ENCODE measurements at places on chromosomes 2 and 18. TPM values are rescaled to one million over a fixed set of nuclear protein-coding genes. Genes with fewer than 3 reads are reported as not detected.
A peak's percentile ranks its signal among the peaks of the same experiment; 100 is the strongest.

- H3K27me3 ChIP-seq: peaks cover 13% of the 10 kb centered on the region
- DNase-seq: no peak
- peaks cover 22% of the 10 kb centered on the region for H3K4me1 ChIP-seq
- H3K36me3 ChIP-seq: peaks cover 9% of the 10 kb centered on the region
- peak overlapping the region; percentile 92 for H3K4me3 ChIP-seq
These were observed 2.1 kb downstream of the TTC39C start for GRCh38 chr18:24016643-24017042.

LHCGR gene
- 0.92 TPM for total RNA-seq

SMYD1 gene
- 0.87 TPM for total RNA-seq

GRCh38 chr2:52017646-52018235, 985.8 kb upstream of the NRXN1 start:
- no peaks in the 10 kb centered on the region for H3K4me1 ChIP-seq
- no peak for DNase-seq
- H3K27me3 ChIP-seq: no peaks in the 10 kb centered on the region
- no peak overlapping the region for H3K27ac ChIP-seq
- no peak overlapping the region for H3K4me3 ChIP-seq

DNA sequence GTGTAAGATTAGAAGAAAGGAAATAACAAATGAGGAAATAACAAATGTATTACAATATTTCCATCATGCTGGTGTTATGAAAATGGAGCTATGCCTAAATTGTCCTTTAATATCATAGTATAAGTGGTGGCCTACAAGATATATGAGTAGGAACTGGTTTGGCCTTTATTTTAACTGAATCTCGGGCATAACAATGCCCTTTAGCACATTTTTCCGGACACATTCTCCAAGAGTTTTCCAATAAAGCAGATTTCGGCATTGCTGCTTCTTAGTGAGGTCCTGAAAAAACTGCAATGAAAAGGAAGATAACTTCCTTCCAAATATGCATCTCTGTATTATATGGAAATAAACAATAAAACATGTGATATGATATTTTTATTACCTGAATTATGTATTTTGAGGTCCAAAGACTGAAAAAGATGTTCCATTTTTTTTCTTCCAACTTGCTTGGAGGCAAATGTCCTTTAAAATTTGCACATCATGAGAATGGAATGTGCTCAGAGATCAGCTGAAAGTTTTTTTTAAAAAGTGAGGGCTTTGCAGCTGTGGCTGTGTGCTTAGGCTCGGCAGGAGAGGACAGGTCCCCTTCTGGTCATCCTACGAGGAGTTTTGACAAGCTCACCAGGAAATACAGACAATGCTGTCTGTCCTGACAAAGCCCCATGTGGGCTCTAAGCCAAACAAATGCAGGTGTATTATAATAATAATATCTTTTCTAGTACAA, 132.3 kb upstream of the RND3 start:
- H3K4me1 ChIP-seq: peaks cover 33% of the 10 kb centered on the region
- H3K27me3 ChIP-seq: no peaks in the 10 kb centered on the region
- H3K36me3 ChIP-seq: no peaks in the 10 kb centered on the region
- peak overlapping the region; percentile 47 for H3K27ac ChIP-seq

DNA sequence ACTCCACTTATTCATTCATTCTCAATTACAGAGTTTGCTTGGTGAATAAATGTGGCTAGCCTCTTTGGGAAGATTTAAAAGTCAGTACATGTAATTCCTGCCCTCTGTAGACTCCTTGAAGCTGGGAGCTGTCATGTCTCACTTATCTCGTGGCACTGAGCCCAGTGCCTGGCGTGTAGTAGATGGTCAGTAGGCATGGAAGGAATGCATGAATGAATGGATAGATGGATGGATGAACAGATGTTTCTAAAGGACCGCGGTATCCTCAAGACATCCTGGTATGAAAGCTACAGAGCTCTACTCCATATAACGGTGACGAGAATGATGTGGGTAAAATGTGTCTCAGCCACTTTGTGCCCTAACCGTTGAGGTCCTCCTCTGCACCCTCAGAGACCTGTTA, 83.0 kb downstream of the MARCO start:
- H3K27me3 ChIP-seq: peaks cover 45% of the 10 kb centered on the region
- no peaks in the 10 kb centered on the region for H3K36me3 ChIP-seq
- H3K4me1 ChIP-seq: no peaks in the 10 kb centered on the region

KYNU gene
- total RNA-seq: 1.8 TPM

- no peak overlapping the region for H3K4me3 ChIP-seq
- peaks cover 28% of the 10 kb centered on the region for H3K27me3 ChIP-seq
- H3K27ac ChIP-seq: no peak overlapping the region
- H3K36me3 ChIP-seq: no peaks in the 10 kb centered on the region
These were observed 7.0 kb downstream of the C2orf80 start for GRCh38 chr2:208182835-208183234.

DNA sequence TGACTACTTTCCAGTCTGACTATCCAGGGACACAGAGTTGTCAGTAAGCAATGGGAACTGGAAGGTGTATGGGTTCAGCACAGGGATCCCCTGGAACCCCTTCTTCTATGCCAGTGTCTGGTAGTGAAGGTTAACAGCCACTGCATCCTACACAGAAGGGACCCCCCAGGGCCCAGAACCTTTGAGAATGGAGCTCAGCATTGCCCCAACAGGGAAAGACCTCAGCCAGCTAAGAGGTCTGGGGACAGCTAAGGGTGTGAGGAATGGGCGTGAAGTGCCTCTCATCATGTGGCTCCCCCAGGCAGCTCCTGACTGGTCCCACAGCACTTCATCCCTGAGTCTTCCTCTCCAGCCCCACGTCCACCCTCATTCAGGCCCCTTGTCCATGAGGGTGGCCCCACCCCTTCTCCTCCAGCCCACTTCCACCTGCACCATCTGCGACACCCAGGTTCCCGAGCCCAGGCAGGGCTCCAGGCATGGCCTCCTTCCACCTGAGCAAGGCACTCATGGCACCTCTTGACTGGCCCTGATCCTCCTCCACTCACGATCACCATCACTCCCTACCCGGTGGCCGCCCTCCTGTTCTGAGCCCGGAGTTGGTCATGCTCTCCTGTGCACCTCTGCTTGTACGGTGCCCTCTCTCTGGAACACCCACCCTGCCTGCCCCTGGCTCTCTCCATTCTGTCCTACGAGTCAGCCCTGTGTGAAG, 77.1 kb downstream of the SFXN5 start:
- H3K4me3 ChIP-seq: no peak overlapping the region
- H3K36me3 ChIP-seq: peaks cover 7% of the 10 kb centered on the region
- no peaks in the 10 kb centered on the region for H3K27me3 ChIP-seq
- peak; percentile 62 for DNase-seq
- H3K4me1 ChIP-seq: peaks cover 14% of the 10 kb centered on the region

GRCh38 chr2:105934467-105934866, 189.8 kb downstream of the NCK2 start:
- no peak overlapping the region for H3K27ac ChIP-seq
- H3K4me1 ChIP-seq: peaks cover 5% of the 10 kb centered on the region
- H3K27me3 ChIP-seq: no peaks in the 10 kb centered on the region
- H3K36me3 ChIP-seq: peaks cover 2% of the 10 kb centered on the region
- peak overlapping the region; percentile 24 for H3K4me3 ChIP-seq
- no peak for DNase-seq

ADRA2B gene
- 13.9 TPM for total RNA-seq

DNA sequence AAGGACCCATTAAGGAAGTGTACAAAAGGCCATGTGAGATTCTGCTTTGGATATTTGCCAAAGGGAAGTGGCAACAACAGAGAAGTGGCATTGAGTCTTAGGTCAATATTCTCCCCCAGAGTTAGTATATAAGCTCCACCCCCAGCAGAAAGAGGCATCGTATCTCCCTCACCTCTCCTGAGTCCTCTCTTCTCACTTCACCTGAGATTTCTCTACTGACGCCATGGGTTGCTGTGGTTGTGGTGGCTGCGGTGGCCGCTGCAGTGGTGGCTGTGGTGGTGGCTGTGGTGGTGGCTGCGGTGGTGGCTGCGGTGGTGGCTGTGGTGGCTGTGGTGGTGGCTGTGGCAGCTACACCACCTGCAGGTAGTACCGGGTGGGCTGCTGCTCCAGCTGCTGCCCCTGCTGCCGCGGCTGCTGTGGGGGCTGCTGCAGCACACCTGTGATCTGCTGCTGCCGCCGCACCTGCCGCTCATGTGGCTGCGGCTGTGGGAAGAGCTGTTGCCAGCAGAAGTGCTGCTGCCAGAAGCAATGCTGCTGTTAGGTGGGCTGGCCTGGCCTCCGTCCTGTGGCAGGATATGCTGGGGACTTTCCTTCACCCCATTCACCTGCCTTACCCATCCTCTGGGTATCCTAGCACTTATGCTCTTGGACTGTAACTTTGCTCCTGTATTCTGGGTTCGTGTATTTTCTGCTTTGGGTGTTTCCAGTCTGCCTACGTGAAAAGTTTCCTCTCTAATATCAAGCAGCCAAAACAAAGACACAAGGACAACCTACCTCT, 5.9 kb downstream of the SCYGR3 start:
- H3K27me3 ChIP-seq: no peaks in the 10 kb centered on the region
- H3K4me3 ChIP-seq: no peak overlapping the region
- DNase-seq: no peak
- H3K4me1 ChIP-seq: no peaks in the 10 kb centered on the region
- H3K36me3 ChIP-seq: no peaks in the 10 kb centered on the region
- H3K27ac ChIP-seq: no peak overlapping the region

GRCh38 chr2:11267931-11268330, 76.5 kb downstream of the ROCK2 start:
- no peaks in the 10 kb centered on the region for H3K4me1 ChIP-seq
- DNase-seq: no peak

ARL6IP6 gene
- total RNA-seq: 20.8 TPM

RIT2 gene
- total RNA-seq: not detected

DNA sequence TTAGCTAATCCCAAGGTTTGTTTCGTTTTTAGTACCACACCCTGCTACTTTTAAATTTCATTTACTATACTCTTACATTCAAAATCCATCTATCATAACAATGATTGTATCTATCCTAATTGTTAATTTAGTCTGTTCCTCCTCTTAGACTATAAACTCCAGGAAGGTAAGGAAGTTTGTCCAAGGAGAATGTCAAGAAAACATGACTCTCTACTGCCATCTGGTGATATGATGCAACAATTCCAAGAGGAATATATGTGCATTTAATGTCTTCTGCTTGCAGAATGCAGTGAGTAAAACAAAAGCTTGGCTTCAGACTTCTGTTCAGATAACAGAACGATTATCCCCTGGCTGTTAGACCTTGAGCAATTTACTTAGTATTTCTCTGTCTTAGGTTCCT, 1267.1 kb downstream of the LRP1B start:
- H3K4me3 ChIP-seq: no peak overlapping the region
- DNase-seq: no peak
- no peaks in the 10 kb centered on the region for H3K4me1 ChIP-seq
- H3K27ac ChIP-seq: no peak overlapping the region

GRCh38 chr18:74942319-74942910, 266.5 kb downstream of the PTGR3 start:
- no peak overlapping the region for H3K4me3 ChIP-seq
- DNase-seq: no peak
- peaks cover 4% of the 10 kb centered on the region for H3K36me3 ChIP-seq
- no peaks in the 10 kb centered on the region for H3K27me3 ChIP-seq
- no peak overlapping the region for H3K27ac ChIP-seq

CDCA7 gene
- total RNA-seq: 13.1 TPM

DNA sequence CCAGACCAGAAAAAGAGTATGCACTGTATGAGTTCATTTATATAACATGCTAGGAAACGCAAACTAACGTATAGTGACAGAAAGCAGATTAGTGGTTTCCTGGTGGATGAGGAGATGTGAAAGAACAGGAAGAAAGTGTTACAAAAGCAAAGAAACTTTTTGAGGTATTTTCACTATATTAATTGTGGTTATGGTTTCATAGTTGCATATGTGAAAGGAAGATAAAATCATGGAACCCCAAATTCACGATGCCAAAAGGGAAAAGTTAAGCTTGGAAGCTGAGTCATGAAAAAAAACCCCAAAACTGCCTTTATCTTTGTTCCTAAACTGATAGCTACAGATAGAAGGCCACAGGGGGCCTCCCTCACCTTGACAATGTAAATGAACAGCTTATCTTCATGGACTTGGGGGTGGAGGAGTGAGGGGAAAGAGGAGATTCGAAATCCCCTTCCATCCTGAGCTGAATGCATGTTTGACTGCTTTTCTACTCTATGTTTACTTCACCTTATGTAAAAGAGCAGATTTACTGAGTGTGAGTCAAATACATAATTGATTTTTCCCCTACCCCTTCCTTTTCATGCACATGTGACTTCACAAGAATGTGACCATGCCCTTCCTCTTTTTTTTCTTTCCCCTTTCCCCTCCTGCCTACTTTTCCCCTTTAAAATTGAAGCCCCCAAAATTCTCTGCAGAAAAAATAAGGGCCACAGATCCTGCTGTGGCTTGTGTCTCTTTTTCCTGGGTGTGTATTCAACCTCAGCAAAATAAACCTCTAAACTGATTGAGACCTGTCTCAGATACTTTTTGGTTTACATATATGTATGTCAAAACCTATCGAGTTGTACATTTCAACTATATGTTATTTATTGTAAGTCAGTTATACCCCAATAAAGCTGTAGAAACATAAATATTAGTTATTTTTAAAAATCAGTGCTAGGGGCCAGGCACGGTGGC, 100.1 kb upstream of the TLK1 start:
- no peaks in the 10 kb centered on the region for H3K27me3 ChIP-seq
- H3K4me1 ChIP-seq: no peaks in the 10 kb centered on the region
- no peaks in the 10 kb centered on the region for H3K36me3 ChIP-seq

DNA sequence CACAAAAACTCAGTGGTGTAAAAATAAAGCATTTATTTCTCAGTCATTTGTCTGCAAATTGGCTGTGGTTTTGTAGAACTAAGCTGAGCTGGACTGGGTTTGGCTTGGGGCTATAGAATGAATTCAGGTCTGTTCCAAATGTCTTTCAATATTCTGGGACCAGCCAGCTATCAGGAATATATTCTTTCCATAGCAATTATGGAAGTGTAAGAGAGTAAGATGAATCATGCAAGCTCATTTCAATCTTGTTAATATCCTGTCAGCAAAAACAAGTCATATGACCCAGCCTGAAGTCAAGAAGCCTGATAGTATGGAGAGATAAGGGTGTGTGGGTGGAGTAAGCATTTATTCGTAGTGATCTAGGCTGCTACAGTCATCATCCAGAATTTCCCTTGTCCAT, 481.0 kb upstream of the CDH2 start:
- no peaks in the 10 kb centered on the region for H3K4me1 ChIP-seq
- no peak overlapping the region for H3K4me3 ChIP-seq
- no peaks in the 10 kb centered on the region for H3K36me3 ChIP-seq
- no peak overlapping the region for H3K27ac ChIP-seq

DNA sequence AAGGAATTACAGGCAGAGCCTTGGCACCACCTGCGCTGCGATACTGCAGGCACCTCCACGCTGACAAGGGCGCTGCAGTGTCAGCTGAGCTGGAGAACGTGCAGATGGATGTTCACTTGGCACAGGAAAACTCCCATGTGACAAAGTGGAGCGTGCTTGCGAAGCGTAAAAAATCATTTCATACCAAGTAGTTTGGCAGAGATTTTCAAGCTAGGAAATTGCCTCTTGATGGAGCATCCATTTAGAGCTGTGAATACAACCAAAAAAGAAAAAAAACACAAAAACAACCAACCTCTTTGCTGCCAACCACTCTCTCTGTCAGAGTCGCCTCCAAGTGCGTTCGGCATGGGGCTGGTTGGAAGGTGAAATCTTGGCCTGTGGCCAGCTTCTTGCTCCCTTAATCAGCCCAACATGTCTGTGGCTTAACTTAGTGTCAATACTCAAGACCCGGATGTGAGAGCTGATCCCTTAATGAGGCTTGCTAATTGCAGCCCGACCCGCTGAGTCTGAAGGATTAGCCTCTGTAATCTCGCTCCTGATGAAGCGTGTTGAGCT, 38.1 kb downstream of the ACOXL start:
- DNase-seq: no peak
- peaks cover 17% of the 10 kb centered on the region for H3K4me1 ChIP-seq
- no peaks in the 10 kb centered on the region for H3K36me3 ChIP-seq
- H3K27ac ChIP-seq: no peak overlapping the region
- peaks cover 31% of the 10 kb centered on the region for H3K27me3 ChIP-seq

POTEJ gene
- total RNA-seq: not detected

TGFA gene
- 6.8 TPM for total RNA-seq

SPATA3 gene
- not detected for total RNA-seq
